ENCODE measurements at places on chromosomes 13 and 19.

DNA sequence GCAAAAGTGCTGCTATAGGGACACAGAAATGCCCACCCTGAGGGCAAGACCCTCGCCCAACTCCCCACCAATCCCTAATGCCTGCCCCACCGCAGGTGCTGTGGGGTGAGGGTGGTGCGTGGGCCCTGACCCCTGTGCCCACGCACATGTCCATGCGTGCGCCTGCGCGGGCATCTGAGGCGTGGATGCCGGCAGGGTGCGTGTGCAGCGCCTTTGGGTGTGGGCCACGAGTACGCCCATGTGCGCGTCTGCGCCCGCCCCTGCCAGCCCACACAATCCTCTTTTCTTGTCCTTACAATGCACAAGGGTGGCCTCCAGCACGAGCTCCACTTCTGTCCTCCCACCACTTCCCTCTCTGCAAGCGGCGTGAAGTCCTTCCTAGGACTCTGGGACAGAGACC, 14.3 kb downstream of the FUT6 start:
- DNase-seq = no peak

- DNase-seq = no peak
Measured at GRCh38 chr19:16889883-16890460, 1.2 kb downstream of the F2RL3 start.

DNA sequence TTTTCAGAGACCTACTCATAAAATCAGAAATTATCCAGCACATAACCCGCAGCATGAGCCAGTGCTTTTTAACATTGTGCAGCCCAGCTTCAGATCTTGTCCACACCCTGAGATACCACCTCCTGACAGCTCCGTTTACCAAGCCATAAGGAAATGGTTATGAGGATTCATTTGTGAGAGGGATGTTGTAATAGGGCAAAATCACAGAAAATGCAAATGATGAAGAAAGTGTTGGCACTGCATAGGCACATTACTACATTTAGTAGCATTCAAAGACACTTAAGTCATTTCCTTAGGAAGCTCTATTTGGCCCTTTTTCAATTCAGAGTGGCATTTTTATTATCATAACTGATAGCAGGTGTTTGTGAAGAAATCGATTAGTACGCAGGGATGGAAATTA, 277.5 kb downstream of the DNAJC15 start:
- DNase-seq = no peak

GRCh38 chr13:99542788-99543406, 41.6 kb downstream of the TM9SF2 start:
- no peak for DNase-seq

- peak; percentile 1 for DNase-seq
Measured at GRCh38 chr13:52738719-52739467, 727 bp downstream of the CNMD start.

DNA sequence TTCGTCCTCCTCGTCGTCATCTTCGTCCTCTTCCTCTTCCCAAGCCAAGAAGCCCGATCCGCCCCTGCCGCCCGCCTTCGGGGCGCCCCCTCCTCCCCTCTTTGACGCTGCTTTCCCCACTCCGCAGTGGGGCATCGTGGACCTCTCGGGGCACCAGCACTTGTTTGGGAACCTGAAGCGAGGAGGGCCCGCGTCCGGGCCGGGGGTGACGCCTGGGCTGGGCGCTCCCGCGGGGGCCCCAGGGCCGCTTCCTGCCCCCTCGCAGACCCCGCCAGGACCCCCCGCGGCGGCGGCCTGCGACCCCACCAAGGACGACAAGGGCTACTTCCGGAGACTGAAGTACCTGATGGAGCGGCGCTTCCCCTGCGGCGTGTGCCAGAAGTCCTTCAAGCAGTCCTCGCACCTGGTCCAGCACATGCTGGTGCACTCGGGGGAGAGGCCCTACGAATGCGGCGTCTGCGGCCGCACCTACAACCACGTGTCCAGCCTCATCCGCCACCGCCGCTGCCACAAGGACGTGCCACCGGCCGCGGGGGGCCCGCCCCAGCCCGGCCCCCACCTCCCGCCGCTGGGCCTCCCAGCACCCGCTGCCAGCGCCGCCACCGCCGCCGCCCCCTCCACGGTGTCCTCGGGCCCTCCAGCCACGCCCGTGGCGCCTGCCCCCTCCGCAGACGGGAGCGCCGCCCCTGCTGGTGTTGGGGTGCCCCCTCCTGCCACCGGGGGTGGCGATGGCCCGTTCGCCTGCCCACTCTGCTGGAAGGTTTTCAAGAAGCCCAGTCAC, 8.7 kb downstream of the ZNF865 start:
- DNase-seq = no peak

DNA sequence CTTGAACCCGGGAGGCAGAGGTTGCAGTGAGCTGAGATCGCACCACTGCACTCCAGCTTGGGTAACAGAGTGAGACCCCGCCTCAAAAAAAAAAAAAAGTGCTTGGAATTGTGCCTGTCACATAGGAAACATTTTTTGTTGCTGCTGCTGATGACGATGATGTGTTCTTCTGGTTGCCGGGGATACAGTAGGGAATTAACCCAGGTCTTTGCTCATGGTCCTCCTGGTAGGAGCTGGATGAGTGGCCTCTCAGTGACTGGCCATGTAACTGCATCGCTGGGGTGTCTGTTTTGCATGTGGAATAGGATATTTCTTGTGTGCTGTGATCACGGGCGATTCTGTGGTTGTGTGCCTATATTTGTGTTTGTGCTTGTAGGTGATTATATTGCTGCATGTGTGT, 4.7 kb upstream of the CNFN start:
- DNase-seq = no peak

GRCh38 chr13:45392811-45393210, 25.4 kb downstream of the SLC25A30 start:
- DNase-seq = no peak
